Motor neuron (in vitro differentiated cells): ENCODE measurements at places on chromosomes 5 and 9. TPM values are rescaled to one million over a fixed set of nuclear protein-coding genes. Genes with fewer than 3 reads are reported as not detected.

The PCDHA4 gene
- 50.8 and 52.3 TPM in 2 replicates for total RNA-seq

The QRFP gene
- total RNA-seq, result 0.50 and 0.78 TPM in 2 replicates

The TXNDC8 gene
- not detected in 2 replicates for total RNA-seq

The ZNF608 gene
- 86.9 and 92.1 TPM in 2 replicates for total RNA-seq

The ZNF483 gene
- 44.5 and 50.9 TPM in 2 replicates for total RNA-seq

The TRIM7 gene
- total RNA-seq, result 0.81 and 1.1 TPM in 2 replicates

The DEPDC1B gene
- total RNA-seq, result 0.71 and 0.74 TPM in 2 replicates

The PSMD5 gene
- 31.5 and 35.7 TPM in 2 replicates for total RNA-seq

The PCDHB14 gene
- 7.3 TPM in 2 replicates for total RNA-seq

The GABRG2 gene
- total RNA-seq, result 24.9 and 25.4 TPM in 2 replicates

The SLC34A1 gene
- 0.63 and 0.76 TPM in 2 replicates for total RNA-seq

The GGTA1 gene
- 0.17 and 0.23 TPM in 2 replicates for total RNA-seq

The CDC20B gene
- 0.09 and 0.21 TPM in 2 replicates for total RNA-seq

The GABRA1 gene
- 2.5 TPM in 1 of 2 replicates, not detected in the other for total RNA-seq

The KCNN2 gene
- total RNA-seq, result 4.4 and 4.5 TPM in 2 replicates

The COL27A1 gene
- total RNA-seq, result 4.1 and 9.3 TPM in 2 replicates

The UIMC1 gene
- total RNA-seq, result 28.2 and 29.1 TPM in 2 replicates

The ADGRD2 gene
- 0.14 TPM in 1 of 2 replicates, not detected in the other for total RNA-seq

The PCDHA6 gene
- total RNA-seq, result 2.9 and 3.6 TPM in 2 replicates

The CTXN3 gene
- total RNA-seq, result 8.4 and 10.4 TPM in 2 replicates

The PCDHA1 gene
- total RNA-seq, result 0.75 and 0.87 TPM in 2 replicates

The SPATA31A3 gene
- 0.10 and 0.19 TPM in 2 replicates for total RNA-seq

The MARCOL gene
- 0.49 TPM in 1 of 2 replicates, not detected in the other for total RNA-seq

The ECM2 gene
- total RNA-seq, result 0.16 and 0.44 TPM in 2 replicates

The SPINK7 gene
- total RNA-seq, result 1.1 and 1.7 TPM in 2 replicates

The SCGB3A1 gene
- total RNA-seq, result 0.53 TPM in 1 of 2 replicates, not detected in the other
